ENCODE measurements at places on chromosomes 5 and 9.

- DNase-seq, result peak; percentile 7
These were observed 12.0 kb upstream of the HTR4 start for GRCh38 chr5:148666353-148666752.

DNA sequence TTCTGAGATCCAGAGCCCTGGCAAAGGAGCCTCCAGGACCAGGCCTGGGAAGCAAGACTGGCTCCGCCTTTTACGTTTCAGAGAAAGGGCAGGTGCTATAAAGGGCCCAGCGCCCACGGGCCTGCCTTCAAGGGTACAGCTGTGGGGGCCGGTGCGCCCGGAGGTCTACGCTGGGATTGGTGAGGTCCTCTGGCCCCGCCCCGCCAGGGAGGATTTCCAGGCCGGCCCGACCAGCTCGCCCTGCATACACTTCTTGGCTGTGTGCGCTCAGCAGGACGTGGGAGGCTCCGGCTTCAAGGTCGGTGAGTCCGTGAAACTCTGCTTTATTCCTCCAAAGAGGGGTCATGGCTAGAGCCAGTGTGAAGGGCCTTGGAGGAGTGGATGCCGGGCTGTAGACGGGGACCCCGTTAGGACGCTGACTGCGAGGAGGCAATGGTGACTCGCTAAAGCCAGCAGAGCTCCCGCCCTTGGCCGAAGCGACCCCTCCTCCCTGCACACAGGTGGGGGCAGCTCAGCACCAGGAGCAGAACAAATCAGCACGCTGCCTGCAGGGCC, at the start of gene CKMT2:
Gene CKMT2, plus strand, starts transcription at position 243 of the 555 bp plus-strand sequence. CDS start 17,811 bp downstream, outside the sequence.
- peak; percentile 67 for DNase-seq

DNA sequence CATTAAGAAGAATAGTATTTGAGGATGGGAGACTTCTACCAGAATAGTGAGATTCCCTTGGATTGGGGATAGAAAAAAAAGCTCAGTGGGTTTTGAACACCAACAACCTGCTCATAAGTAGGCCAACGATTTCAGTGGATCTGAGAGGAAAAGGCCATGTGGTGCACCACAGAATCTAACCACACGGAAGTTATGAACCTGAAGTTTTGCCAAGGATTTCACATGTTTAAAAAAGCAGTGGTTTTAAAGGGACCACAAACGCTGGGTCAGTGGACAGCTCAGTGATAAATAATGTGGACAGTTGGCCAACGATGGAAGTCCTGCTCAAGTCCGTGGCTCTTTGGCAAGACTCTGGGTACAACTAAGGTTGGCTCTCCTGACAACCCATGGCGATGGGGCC, 107.2 kb upstream of the TXNDC8 start:
- DNase-seq, result no peak

GRCh38 chr5:154743812-154744211, 11.4 kb upstream of the LARP1 start:
- no peak for DNase-seq

DNA sequence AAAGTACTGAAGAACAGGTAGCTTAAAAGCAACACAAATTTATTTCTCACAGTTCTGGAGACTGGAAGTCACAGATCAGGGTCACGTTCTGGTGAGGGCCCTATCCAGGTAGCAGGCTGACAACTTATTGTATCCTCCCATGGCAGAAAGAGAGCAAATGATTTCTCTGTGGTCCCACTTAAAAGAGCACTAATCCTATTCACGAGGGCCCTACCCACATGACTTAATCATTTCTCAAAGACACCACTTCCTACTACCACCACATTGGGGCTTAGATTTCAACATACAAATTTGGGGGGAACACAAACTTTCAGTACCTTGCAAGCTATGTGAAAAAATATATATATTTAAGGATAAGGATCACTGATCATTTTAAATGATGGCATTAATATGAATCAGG, 75.8 kb upstream of the PPP1R2B start:
- DNase-seq, result no peak

- DNase-seq, result no peak
These were observed 1633.8 kb downstream of the MAT2B start for GRCh38 chr5:165139262-165139661.

DNA sequence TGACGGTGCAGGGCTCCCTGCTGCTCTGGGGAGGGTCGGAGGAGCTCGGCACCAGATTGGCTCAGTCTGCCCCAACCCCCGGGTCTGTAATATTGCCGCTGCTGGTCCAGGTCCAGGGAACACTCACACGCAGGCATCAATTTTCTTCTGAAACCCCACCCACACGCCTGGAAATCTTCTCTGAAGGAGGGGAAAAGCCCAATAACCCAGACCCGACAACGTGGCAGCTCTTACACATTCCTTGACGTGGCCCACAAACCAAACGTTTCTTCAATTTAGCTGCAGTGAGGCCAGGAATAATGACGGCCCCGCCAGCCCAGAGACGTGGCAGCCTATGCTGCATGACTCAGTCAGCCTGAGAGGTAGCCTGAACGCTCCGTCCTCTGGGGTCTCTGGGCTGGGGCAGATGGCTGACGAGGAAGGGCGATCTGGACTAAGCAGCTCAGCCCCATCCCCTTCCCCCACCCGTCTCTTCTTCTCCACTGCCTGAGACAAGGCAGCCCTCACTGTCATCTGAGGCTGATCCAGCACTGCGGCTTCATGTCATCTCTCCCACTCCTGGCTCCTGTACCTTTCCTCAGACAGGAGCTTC, 9.9 kb upstream of the SPARC start:
- DNase-seq, result peak; percentile 41
